ENCODE measurements at places on chromosomes 16 and 17.

GRCh38 chr17:73698966-73699365 is 54.7 kb upstream of the SDK2 start:
- no peak for DNase-seq

GRCh38 chr17:28053725-28054124 is 11.2 kb downstream of the NLK start:
- DNase-seq, result no peak

DNA sequence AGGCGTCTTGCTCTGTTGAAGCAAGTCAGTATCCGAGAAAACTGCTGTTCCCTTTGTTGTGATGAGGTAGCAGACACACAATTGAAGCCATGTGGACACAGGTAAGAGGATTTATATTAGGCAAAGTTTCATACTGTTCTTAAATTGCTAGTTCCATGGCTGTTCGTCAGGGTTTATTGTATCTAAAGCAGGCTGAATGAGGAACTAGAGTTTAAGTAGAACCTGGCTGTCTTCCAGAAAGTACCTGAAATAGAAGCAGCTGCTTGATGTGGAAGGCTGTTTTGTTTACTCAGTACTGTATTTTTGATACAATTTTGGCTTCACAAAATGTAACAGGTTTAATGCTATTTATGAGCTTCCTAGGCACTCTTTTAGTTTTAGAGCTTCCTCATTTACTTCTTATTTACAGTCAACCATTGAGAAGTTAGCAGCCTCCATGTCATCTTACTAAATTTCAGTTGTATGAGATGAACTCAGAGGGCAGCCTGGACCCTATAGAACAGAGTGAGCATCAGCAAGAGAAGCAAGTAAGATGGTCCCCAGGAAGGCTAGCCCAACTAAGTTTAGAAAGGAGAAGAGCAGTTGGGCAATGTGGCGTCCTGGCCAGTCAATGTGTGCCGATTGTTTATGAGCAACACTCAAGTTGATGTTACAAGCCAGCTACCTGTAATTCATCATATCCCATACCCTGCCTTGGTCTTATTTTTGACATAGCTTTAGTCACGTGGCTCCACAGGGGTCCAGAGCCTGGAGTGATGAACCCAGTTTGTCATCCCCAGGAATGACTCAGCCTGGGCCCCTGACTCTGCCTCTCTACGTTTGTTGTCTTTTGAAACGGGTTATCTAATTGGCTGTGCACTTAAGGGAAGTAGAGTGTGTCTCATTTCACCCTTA is 9.7 kb upstream of the ARL2BP start:
- DNase-seq, result no peak

- DNase-seq, result no peak
These were observed 10.5 kb upstream of the RAI1 start for GRCh38 chr17:17670701-17671305.

- DNase-seq, result no peak
These were observed 21.1 kb downstream of the ACSM1 start for GRCh38 chr16:20676268-20676825.

GRCh38 chr17:37478187-37478586 is 11.5 kb upstream of the DUSP14 start:
- no peak for DNase-seq

DNA sequence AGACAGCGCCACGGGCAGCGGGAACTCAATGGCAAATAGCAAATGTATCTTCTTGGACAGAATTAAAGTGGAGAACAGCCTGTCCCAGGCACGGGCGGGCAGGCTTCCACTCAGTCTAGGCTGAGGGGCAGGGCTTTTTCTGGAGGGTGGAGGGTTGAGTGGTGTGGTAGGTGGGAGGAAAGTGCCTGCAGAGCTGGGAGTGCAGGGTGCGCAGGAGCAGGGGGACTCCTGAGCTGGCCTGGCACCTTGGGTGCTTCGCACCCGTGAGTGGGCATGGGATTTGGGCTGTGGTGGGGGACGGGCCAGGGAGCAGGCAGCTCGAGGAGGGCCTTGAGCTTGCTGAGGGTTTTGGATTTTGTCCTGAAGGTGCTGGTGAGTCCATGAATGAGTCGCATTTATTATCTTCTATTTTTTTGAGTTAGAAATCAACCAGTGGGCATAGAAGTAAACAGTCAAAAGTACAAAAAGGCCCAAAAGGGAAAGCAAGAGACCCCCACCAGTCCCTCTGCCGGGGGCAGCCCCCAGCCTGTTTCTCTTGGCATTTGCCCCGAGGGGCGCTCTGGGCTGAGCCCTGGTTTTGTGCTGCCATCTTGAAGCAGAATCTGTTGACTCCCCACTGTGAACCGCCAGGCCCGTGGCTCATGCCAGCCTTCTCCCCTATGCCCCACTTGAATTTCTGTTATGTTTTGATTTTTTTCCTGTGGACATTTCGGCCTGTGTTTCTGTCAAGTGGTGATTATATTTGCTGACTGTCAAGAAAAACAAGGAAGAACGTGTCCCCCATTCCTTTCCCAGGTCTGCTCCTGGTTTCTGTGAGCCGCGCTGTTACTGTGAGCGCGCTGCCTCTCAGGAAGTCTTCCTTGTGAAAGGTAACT is 8.2 kb downstream of the ADORA2B start:
- DNase-seq, result no peak

GRCh38 chr17:6231886-6232731 is 161.9 kb downstream of the WSCD1 start:
- no peak for DNase-seq

DNA sequence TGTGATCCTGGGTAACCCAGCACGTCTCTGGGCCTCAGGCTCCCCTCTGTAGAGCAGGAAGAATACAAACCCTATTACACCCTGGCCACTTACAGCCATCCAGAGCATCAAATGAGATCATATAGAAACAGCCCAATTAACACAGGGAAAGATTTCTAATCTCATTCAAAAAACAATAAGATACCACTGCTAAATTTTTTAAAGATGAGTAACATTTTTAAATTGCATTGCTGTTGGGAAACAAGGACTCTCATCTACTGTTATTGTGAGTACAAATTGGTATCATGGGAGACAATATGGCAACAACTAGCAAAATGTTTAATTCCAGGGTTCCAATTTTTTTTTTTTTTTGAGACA is 41.1 kb downstream of the SRL start:
- DNase-seq, result no peak

DNA sequence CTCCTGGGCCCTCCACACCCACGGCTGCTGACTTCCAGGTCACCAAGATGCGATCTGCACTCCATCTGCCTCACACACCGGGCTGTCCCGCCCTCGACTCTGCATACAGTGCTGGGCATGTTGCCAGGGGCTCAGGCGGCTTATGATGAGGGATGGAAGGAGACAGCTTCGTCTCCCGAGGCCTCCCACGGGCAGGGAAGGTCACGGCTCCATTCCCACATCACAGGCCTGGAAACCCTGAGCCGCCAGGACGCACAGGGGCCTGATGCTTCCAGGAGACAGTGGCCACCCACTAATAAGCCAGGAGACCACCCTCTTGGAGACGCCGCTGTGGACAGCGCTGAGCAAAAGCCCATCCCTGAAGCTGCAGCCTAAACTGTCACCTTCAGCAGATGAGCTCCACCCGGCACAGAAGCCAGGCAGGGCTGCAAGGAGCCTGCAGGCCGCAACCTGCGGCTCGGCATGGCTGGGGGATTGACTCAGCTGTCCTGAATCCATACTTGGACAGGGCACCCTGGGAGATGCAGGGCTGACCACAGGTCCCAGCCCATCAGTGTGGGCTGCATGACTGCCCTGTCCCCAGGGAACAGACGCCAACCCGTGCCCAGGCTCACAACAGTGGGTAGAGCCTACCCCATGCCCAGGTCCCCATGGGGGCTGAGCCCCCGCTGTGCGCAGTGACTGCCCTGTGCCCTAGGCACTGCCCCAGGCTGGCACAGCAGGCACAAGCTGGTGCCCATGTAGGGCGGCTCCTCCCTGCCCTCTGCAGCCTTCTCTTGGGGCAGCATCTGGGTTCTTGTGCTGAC is 34.4 kb downstream of the SLC7A5 start:
- DNase-seq, result no peak

GRCh38 chr17:2191785-2192184 is 111.8 kb downstream of the SMG6 start:
- DNase-seq, result no peak
